NCI-H187 (cell line): ENCODE measurements at places on chromosomes 3 and 15.

DNA sequence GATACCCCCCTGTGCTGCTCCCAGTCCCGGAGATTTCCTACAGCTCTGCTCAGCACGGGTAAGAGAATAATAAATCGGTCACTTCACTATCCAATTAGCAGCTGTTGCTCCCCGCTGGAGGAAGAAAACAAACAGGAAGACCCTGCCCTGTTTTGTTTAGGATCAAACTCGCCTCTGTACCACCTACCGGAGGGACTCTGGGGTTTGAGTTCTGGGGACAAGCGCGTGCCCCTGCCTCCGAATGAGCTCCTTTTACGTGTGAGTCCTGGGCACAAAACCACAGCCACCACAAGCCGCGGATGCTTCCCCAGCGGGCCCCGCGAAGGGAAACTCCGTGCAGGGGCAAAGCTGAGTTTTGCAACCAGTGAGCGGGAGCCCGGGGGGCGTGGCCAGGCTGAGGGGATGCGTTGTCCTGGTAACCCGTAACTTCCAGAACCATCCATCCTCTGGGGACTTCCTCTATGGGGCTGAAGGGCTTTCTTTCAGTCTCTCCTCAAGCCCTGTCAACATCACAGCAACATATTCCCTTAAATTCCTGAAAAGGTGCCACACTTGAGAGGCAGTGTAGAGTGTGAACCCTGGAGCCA, 315.7 kb upstream of the PROK2 start:
- DNase-seq, result peak; percentile 31

DNA sequence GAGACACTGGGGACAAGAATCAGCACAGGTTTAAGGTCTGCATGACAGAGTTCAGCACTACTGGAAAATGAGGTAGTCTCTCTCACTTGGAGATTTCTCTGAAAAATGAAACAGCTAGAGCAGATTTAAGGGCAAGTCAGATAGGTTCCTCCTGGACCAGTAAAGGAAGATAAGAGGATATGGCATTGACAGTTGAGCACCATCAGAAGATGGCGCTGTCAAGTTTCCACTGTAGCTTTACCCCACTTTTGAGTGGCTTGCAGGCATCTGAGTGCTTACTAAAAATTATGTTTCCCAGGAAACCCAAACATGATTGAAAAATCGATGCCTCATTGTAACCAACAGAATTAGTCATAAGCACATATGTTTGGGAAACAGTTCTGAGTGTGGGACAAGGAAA, 407.2 kb upstream of the UBE2E2 start:
- DNase-seq, result no peak

DNA sequence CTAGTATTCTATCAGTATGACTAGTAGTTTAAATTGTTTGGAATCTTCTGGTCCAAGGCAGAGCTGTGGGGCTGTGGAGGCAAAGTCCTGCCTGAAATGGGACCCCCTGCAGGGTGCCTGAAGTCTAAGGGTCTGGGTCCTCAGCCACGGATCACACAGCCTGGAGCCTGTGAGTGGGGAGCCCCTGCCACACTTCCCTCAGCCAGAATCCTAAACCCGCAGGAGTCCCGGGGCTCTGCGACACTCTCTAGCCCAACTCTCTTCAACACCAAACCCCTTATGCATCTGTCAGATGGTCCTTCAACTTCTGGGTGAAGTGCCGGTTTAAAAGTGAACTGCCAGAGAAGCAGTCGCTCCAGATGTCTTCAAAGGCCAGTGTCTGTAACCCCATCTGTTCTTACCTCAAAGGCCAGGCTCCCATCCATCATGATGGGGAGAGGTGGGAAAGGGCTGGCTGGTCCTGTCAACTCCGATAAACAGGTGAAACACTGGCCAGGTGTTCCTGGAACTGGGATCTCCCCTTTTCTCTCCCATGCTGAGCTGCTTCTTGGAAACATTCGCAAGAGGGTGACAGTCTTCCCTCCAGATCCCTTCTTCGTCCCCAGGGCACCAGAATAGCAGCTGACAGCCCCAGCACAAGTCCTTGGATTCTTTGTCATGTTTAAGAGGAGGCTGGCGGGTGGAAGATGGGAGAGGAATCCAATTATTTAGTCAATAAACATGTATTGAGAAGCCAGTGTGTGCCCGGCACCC, 45.6 kb downstream of the CPN2 start:
- no peak for DNase-seq

GRCh38 chr3:181302960-181303359, 313.4 kb upstream of the DNAJC19 start:
- no peak for DNase-seq

DNA sequence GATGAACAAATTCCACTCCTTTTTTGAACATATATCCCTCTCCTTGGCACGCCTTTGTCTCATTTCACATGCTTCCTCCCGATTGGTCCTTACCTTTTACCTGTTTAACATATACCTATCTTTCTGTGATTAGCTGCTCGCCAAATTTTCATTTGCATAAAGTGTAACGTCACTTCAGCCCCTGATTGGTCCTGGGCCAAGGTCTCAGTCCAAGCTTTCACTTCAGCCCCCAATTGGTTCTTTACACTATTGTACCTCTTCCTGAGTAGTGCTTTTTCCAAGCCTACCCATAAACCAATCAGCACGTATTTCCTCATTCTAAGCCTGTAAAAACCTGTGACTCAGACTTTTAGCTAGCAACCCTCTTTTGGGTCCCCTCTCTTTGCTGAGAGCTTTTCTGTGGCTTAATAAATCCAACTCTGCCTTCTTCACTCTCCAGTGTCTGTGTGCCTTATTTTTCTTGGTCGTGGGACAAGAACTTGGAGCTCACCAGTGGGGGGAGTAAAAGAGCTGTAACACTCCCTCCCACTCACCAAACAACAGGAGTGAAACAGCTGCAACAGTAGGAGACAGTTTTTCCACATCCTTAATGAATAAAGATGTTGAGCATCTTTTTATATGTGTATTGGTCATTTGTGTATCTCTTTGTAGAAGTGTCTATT, 584 bp upstream of the XCR1 start:
- no peak for DNase-seq

DNA sequence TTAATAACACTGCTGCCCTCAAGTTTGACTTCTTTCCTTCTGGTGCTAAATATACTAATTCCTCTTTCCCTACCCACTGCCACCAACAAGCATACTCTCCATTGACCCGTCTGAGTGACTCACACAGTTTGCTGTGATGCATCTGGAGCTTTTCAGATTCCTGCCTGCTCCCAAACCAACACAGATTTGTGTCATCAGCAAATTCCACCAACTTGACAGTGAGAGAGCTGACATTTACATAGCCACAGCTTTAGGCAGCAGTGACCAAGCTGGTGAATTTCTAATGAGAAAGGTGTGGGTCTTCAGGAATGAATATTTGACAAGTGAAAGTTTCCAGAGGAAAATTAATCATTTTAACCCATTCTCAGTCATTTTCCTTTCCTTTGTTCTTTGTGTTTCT, 96.5 kb upstream of the PRICKLE2 start:
- DNase-seq, result no peak

DNA sequence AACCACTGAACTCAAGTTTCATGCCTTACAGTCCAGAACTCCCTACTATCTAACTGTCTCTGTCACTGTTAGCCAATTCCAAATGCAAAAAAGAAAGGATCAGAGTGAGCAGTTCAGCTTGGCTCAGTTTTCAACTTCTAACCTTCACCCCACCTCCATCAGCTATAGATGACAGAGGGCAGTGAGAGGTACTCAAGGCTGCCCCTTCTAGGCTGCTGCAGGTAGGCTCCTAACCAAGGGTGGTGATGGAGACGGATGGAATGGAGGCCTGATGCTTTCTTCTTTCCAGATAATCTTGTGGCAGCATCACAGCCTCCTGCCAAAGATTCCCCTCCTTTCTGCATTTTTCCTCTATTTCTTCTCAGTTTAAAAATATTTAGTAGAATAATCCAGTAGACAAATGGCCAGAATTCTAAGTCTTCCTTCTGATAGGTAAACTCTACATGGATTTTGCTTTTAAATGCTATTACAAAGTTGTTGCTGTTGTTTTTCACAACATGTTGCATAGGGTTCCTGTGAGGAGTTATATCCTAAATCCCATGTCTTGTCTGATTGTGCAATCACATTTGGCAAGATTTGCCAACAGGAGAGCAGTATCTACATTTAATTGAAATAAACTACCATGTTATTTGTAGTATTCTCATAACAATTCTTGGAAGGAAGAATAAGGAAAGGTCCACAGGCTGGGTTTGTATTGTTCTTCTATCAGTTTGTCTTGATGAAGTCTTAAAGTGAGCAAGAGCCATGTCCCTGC, 301.6 kb upstream of the TRIM42 start:
- DNase-seq, result no peak

GRCh38 chr3:111688190-111688800, 93.1 kb upstream of the ZBED2 start:
- no peak for DNase-seq

GRCh38 chr15:63460210-63461155, 43.9 kb upstream of the USP3 start:
- DNase-seq, result no peak

DNA sequence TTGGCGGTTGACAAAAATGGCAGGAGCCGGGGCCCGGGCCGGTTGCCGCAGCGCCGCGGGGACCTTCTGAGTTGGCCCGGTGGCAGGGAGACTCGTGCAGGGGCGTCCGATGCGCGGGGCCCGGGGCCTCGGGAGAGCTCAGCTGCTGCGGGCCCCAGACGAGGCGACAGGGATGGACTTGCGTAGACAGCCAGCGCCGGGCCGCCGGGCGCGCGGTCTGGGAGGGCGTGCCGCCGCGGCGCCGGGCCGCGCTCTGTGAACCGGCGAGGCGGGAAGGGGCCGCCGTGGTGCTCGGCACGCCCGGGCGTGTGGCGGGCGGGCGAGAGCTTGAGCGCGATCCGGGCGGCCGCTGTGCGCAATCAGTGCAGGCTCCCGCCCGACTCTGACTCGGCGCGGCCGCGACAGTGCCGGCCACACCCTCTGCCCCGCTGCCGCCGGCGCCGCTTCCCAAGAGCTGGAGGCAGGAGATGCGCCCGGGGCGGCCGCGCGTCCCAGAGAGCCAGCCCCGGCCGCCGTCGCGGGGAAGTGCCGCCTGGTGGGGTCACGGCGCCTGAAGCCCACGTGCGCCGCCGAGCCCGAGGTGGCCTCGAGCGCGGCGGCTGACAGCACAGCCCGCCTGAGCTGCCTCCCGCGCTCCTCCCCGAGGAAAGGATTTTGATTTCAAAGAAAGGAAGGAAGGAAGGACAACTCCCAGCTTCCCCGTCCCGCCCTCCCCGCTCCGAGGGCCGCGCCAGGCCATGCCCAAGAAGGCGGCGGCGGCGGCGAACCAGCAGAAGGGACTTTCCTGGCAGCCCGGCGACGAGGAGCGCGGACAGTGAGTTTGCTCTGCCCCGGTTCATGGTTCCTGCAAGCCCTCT, 657 bp downstream of the TLNRD1 start:
- DNase-seq, result no peak

- no peak for DNase-seq
These were observed 21.9 kb downstream of the ZFAND6 start for GRCh38 chr15:80081390-80081789.

- DNase-seq, result no peak
These were observed 681.6 kb upstream of the SEMA6D start for GRCh38 chr15:47035475-47036406.

GRCh38 chr3:134052370-134052769, 22.6 kb upstream of the SLCO2A1 start:
- DNase-seq, result no peak

DNA sequence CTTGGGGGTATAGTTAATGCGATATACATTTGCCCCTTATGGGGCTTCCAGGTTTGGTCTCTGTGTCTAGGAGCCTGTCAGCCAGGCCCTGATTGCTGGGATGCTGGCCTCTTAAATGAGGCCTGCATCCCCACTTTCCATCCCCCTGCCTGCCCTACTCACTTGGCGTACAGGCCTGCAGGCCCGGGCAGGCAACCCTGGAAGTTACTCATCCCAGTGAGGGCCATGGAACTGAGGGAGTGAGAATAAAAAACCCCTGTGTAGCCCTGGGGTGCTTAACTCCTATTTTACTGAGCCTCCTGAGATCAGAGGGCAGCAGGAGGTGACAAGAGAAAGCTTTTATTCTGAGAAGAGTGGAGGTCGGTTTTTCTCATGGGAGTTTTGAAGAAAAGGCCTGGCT, 2.0 kb downstream of the DISP2 start:
- no peak for DNase-seq

DNA sequence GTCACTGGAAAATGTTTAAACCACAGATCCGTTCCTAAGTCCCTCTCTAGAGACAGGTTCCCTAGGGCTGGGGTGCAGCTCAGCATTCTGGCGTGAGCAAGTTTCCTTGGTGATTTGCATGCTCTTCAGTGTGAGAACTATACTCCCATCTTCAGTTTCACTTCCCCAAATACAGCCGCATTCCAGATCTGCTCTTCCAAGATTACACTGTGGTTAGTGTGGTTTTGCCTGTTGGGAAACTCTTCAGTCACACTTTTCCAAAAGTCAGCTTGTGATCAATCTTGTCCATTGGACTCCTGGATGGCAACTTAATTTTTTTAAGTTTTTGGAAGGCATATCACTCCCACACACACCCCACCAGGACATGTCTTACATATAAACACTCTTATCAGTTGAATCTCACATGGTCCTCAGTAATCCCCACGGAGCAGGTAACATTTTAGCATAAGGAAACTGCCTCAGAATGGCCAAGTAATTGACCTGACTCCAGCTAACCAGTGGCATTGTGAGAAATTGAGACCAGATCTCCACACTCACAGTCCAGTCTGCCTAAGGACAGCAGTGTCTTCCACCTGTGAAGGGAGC, 33.5 kb upstream of the PTPN23 start:
- DNase-seq, result no peak

- DNase-seq, result no peak
These were observed 11.6 kb downstream of the SCN5A start for GRCh38 chr3:38637906-38638305.

DNA sequence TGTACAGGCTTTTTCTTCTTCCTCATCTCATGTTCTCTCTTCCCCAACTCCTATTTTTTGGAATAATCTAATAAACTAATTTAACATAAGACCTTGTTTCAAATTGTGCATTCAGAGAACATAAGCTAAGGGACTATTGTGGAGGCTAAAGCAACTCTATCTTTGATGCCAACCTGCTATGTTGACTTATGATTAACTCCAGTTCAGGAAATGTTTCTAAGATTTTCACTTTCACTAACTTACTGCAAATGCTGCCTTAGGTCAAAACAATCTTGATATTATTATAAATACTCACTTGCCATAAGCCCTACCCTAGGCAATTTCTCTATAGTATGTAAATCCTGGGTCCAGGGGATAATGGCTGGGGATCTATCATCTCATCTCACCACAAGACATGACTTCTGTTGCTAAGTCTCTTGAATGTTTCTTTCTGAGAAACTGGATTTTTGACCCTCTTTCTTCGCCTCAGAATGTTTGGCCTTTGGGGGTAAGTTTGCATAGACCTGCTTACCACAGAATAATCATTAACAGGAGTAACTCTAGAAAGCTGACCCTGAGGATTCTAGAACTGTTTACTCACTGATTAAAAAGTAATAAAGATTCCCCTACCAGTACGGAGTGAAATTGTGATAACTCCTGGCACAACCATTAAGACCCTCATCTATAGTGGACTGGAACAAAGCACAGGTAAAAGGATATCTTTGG, 768.1 kb downstream of the GBE1 start:
- DNase-seq, result no peak

GRCh38 chr3:42216931-42217333, 49.1 kb downstream of the CCK start:
- DNase-seq, result no peak
